ENCODE measurements at places on chromosomes 7 and 10.

DNA sequence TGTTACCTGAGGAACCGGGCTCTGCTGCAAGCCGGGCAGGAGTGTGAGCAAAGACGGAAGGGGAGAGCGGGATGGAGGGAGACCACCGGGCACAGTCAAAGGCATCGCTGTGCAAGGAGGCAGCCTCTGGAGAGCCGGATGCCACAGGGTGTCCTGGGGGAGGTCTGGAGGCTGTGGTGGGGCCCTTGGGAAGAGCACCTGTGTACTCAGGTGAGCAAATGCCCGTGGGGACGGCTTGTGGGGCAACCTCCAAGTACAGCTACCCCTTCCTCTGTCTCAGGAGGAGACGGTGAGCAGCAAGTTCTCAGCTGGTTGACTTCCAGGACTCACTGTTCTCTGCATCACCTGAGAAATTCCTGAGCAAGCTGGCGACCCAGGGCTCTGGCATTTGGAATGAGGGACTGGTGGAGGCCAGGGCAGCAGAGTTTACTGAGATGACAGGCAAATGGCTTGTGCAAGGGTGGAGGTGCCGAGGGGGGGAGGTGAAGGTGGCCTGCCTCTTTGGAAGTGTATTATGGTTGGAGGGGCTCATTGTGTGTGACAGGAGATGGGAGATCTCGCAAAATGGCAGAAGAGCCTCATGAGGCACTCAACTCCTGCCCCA, 345.2 kb upstream of the SHH start:
- DNase-seq: no peak

- DNase-seq: no peak
Observed at GRCh38 chr7:92732316-92733036, 103.9 kb downstream of the CDK6 start.

DNA sequence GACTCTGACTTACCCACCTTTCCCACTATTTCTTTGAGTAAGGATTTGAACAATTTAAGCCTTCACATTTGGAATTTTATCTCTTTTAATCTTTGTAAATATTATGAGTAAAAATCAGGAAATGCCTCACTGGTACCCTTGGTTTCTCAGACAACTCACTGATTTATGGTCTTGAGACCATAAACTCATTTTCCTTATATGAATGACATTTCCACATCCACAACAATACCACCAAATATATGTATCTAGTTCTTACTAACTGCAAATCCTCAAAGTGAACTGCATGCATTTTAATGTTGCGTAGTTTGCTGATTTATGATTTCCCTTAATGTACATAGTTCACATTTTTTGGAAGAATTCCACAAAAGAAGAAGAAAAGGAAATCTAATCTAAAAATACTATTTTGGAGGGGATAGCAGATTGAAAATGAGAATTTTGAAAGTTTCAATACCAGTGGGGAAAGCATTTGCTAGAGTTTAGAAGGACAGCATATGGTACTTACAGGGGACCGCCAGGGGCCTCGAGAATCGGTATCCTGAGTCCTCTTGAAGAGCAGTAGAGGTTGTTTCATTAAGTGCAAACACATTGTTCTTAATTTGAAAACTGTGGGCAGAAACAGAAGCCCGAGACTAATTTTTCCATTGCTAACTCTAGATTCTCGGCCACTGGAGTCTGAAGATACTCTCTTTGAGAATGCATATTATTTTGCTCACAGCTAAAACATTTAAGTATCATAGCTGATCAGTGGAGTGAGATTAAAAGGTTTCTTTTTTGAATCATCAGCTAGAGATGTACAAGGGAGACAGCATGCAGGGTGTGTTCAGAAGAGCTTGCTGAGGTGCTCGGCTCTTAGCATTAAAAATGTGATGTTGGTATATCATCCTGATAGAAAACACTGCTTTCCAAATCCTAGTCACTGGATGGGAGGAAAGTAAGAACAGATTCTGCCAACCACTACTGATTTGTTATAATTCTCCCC, 964.0 kb downstream of the GATA3 start:
- no peak for DNase-seq

DNA sequence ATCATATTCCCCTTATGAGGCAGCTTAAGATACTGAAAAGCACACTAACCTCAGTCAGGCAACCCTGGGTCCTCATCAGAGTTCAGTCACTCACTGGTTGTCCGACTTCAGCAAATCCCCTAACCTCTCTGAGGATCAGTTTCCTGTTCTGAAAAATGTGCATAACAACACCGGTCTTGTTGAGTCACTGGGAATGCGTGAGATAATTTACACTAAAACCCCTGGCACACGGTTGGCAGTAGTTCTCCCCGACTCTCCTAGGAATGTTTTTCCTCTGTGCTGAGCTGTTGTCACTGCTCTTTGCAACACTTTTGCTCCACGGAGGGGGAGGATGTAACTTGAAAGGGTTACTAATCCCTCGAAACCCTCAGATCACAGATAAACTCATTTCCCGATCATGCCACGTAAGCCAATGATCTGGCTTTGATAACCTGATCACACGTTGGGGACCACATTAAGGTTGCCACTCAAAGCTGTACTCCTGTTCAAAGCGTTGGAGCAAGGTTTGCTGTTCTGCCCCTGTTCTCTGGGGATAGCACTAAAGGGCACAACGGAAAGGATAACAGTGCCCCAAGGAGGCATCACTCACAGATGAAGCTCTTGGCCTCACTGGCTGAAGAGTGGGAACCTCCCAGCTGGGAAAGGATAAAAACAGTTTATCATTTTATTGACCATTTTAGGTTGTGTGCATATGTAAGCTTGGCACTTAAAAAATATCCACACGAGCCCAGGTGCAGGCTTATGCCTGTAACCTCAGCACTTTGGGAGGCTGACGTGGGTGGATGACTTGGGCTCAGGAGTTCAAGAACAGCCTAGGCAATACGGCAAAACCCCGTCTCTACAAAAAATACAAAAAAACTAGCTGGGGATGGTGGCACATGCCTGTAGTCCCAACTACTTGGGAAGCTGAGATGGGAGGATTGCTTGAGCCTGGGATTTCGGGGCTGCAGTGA, 5.0 kb upstream of the RBM17 start:
- DNase-seq: no peak

DNA sequence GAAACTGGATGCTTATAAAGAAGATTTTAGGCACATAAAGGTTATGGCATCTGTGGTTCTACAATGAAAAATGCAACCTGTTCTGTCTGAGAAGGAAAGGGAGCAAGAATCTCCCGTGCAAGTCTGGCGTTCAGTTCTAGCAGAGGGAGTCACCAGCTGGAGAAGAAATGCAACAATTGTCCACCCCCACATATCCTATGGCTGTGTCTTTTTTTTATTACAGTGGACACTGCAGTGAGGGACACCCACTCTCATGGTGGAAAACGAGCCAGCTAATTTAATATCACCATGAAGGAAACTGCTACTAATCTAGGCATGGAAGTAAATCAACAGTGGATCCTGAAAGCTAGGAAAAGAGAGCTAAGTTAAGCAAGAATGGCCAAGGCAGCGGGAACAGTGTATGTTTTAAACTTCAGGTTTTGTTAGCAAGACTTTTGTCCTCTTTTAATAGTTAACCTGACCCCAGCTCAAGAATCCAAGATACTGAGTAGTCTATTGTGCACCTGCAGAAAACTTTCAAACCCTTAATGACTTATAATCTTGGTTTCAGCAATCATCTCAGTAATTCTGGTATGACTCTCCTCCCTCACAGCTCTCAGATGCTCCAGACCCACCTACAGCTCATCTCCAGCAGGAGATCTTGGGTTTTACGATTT, 149.3 kb downstream of the FGFR2 start:
- DNase-seq: peak; percentile 3

DNA sequence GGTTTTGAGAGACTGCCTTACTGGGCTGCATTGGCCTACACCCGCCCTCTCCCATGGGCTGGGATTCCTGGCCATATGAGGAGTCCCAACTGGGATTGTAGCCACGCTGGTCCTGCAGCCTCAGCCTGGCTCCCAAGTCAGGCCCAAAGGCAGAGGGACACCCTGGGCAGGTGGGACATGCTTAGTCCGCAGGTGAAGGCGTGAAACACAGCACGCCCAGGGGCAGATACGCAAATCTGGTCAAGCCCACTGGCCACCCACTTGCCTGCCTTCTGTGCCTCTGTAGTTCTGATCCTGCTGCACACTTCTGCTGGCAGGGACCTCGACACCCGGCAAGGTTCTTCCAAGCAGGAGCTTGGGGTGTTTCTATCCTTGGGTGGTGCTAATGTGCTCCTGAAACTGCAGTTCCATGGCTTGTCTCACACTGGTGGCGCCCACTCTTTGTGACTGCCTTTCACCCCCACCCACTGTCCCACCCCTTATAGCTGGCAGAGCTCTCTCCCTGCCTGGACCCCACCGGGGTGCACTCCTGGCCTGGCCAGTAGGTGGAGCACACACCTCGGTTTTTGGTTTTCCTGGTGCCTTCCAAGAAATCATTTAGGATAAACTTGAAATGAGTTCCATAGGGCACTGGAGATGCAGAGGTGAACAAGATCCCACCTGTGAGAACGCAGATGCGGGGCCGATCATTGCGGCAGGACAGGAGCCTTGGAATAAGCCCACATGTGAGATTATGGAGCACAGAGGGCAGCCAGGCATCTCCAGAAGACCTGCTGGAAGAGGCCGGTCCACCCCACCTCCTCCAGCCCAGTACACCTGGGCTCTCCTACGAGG, 47.9 kb downstream of the MKI67 start:
- peak; percentile 70 for DNase-seq

- no peak for DNase-seq
Observed at GRCh38 chr10:11098666-11099065, 81.0 kb downstream of the CELF2 start.

Measured in Calu3 (cell line).